ENCODE measurements at places on chromosomes 12 and 14.

DNA sequence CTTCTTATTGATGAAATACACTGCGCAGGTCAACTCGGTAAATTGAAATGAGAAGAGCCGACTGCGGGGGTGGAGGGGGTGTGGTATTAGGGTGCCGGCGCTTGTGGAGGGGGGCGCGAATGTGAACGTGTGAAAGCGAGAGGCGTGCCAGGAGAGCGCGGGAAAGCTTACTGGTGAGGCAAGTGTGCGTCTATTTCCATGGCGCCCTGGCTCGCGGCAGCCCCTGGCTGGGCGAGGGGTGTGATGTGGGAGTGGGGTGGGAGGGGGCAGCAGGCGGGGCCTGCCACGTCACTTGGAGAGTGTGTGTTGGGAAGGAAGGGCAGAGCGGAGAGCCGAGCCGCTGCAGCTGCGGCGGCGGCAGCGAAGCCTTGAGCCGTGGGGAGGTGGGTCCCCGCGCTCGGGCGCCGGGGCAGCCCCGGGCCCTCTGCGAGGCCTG, 88.8 kb downstream of the GALNT8 start:
- no peak for DNase-seq

- DNase-seq, result no peak
These were observed 334.9 kb downstream of the SNAPC1 start for GRCh38 chr14:62097072-62097471.

DNA sequence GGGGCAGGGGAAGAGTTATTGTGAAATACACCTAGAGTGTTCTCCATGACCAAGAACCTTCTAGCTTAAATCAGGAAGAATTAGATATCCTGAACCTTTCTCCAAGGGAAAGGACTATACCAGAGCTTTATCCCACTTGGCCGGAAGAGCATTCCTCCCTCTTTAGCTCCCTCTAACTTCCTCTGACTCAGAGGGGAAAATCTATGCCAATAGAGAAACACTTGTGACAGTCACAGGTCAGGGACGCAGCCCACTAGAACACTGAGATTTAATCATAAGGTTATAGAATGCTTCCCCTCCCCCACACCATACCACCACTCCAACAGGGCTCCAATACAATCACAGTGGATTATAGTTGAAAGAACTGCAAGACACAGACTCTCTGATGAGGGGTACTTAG, 55.4 kb upstream of the RFX4 start:
- DNase-seq, result no peak

GRCh38 chr14:104169699-104170479, 31.5 kb downstream of the KIF26A start:
- no peak for DNase-seq

- DNase-seq, result no peak
These were observed 29.0 kb upstream of the MEG3 start for GRCh38 chr14:100796946-100797345.

DNA sequence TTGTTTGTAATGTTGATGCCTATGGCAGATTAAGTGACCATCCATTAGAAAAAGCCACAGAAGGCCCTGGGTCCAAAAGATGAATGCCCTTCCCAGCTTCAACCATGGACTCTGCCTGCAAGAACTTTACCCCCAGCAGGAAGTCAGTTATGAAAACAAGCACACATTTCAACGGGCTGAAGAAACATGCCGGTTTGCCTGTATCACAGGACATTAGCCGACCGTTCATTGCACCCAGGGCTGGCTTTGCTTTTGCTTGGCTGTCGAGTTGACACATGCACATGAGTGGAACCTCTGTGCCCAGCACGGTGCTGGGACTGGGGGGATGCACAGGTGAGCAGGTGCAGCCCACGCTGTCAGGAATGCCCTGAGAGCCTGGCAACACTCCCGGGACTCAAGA, 1087.0 kb downstream of the BCL11B start:
- no peak for DNase-seq

- no peak for DNase-seq
These were observed 11.8 kb upstream of the KSR2 start for GRCh38 chr12:117980616-117981015.

GRCh38 chr14:32073537-32074189, 3.4 kb upstream of the ARHGAP5 start:
- peak; percentile 13 for DNase-seq

DNA sequence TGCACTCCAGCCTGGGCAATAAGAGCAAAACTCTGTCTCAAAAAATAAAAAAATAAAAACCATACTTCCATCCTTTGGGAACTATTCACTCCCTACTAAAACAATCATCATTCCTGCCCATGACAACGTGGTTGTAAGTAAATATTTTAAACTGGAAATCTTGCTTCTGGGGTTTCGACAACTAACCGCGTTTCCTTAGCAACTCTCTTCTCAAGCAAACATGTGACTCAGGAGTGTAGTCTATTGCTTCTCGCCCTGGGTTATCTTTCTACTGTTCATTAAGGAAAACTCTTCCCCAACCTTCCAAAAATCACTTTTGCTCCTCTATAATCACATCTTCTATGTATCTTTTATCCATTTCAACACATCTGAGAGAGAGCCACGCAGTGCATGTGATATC, 21.8 kb downstream of the APPL2 start:
- DNase-seq, result no peak

DNA sequence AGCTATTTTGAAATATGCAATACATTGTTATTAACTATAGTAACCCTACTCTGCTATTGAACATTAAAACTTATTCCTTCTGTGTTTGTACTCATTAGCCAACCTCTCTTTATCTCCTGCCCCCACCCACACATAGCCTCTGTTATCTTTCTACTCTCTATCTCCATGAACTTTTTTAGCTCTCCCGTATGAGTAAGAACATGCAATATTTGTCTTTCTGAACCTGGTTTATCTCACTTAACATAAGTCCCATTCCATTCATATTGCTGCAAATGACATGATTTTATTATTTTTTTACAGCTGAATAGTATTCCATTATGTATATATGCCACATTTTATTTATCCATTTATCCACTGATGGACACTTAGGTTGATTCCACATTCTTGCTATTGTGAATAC, 79.0 kb upstream of the AMIGO2 start:
- DNase-seq, result no peak

DNA sequence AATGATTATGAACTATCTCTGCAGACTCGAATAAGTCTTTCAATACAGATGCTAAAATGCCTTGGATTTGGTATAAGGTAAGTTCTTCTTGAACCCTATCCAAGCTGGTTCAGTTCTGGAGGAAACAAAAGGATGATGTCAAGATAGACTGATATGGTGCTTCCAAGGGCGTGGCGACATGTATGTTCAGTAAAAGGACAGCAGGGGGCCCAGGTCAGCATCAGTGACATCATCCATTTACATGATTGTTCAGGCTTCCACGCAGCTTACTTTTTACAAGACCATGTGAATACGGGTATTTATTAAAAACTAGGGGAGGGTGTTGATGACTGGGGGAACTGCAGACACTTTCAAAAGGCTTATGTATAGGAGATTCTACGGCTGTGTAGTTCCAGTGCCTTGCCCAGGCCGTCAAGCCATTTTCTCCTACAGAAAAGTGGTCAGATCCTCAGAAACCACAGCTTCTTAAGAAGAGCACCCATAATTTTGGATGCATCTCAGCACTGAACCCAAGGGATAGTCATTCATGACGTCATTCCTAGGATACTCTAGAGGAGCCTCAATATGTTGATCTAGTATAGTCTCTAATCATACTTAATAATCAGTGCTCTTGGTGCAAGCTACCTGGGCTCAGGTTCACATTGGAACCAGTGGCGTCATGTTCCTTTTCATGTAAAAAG, 527.7 kb downstream of the FUT8 start:
- DNase-seq, result no peak

GRCh38 chr12:6607751-6608591, 792 bp upstream of the CHD4 start:
- DNase-seq, result no peak

- DNase-seq, result no peak
These were observed at the start of gene A2M for GRCh38 chr12:9115731-9116559. Gene A2M, minus strand, starts transcription at chr12:9115919. Its CDS starts 70 bp downstream, at chr12:9115849.

DNA sequence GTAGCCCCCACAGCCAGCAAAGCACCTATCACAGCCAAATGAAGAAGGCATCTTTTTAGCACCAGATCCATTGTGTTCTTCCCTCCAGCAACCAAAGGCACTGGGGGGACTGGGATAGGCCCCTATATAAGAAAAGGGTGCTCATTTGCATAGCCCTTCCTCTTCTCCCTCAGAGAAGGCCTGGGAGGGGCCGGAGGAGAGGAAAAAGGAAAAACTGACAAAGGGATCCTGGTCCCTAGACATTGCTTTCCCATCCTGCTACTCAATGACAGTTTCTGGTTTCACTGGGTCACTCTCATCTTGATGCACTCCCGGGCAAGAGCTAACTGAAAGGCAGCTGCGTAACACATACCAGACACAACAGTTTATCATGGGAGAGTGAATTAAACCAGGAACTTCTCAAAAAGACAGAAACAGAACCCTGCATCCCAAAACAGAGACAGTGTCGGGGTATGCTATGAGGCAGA, at the start of gene PMEL:
Gene PMEL (minus strand): TSS at position 102 of the 467 bp plus-strand sequence. CDS start 31 bp downstream, at position 71.
- no peak for DNase-seq

- DNase-seq, result no peak
These were observed 33.4 kb downstream of the AMN start for GRCh38 chr14:102955636-102956408.

DNA sequence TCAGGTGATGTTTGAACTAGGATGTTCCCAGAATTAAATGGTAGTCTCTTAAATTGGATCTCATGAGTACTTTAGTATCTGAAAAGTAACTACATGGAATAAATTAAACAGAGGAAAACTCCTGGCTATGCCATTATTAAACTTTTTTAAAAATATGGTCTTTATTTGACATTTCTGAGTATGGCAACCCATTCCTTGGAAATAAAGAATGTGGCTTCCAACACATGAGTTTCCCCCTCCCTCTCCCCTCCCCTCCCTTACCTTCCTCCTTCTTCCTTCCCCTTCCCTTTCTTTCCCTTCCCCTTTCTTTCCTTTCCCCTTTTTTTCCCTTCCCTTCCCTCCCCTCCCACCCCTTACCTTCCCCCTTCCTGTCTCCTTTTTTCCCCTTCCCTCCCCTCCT, 940.2 kb downstream of the DIO2 start:
- DNase-seq, result no peak

- DNase-seq, result no peak
These were observed 15.5 kb upstream of the MLXIP start for GRCh38 chr12:122062832-122063693.

GRCh38 chr12:107374161-107374840, 281.0 kb upstream of the CRY1 start:
- DNase-seq, result no peak

GRCh38 chr12:97940629-97941028, 478.0 kb downstream of the RMST start:
- no peak for DNase-seq

- DNase-seq, result no peak
These were observed 9.0 kb downstream of the TPH2 start for GRCh38 chr12:71947645-71948105.

DNA sequence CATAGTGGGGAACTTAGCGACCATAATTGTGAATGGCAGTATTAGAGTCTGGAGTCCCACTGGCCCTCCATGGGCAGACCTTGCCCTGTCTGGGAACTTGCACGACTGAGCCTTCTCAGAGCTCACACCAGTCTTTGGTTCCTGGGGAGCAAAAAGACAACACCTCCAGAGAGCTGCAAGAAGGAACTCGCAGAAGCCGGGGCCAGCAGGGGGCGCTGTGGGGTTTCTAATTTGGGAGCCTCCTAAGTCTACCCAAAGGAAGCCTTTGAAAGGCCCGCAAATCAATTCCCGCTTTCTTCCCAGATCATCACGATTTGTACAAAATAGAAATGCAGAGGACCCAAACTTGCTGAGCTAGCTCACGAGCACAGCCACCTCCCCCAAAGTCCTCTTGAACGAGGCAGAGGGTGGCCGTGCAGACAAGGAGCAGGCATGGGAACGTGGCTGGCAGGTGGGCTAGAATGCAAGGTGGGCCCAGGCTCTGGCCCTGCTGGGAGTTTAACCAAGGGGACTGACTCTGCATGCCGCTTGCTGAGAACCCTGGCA, 46.3 kb upstream of the FBXO21 start:
- DNase-seq, result peak; percentile 7

DNA sequence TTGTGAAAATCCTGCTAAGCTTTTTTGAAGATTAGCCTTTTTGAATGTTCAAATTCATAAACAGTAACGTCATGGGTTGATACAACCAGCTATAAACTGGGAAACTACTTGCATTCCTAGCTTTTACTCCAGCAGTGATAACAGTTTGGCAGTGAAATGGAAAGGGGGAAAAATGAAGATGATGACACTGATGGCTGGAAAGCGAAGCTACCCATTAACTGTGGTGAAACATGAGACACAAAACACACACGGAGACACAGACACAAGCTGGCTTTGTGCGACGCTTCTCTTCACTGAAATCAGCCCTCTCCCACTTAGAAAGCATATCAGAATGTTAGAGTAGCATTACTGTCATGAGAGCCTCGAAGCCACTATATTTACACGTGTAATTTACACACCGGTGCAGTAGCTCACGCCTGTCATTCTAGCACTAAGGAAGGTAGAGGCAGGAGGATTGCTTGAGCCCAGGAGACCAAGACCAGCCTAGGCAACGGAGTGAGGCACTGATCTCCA, 15.7 kb downstream of the VPS37B start:
- no peak for DNase-seq

DNA sequence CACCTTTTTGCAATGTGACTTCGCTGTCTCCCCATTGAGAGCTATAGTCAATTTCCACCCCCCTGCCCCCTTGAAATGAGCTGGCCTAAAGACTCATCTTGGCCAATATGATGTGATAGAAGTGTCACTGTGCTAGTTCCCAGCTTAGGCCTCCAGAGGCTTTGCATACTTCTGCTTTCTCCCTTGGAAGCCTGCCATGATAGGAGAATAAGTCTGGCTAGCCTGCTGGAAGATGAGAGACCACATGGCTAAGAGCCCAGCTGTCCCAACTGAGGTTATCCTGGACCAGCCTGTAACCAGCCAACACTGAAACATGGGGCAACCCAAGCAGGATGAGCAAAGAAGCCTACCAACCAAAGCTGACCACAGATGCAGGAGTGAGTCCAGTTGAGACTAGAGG, 196.9 kb downstream of the GRIN2B start:
- DNase-seq, result no peak

GRCh38 chr12:26277506-26278246, 82.3 kb downstream of the SSPN start:
- DNase-seq, result no peak

DNA sequence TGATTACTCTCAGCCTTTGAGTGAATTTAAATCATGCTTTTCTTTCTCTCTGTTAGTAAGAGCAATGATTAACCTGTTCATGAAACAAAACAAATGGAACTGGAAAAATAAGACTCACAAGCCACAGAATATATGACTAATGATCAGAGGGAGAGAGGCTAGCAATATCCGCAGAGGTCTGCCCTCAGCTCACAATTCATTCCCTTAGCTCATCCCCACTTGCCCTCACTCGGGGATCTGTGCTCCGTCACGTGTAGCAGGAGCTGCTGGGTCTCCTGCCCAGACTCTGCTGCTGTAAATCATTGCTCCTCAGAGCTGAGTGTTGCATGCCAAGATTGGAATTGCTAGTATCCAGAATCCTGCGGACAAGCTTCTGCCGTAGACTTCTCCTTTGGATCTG, 53.1 kb upstream of the GNG2 start:
- no peak for DNase-seq

- DNase-seq, result no peak
These were observed 69.1 kb downstream of the SMOC1 start for GRCh38 chr14:69948351-69948750.

- DNase-seq, result no peak
These were observed 904.3 kb downstream of the NRXN3 start for GRCh38 chr14:79074510-79074909.

Measured in stimulated activated CD4-positive, alpha-beta T cell treated with anti-CD3 and anti-CD28 coated beads, TNF-alpha, amount 100 ng/mL, for 1 hour (primary cell).